Stimulated activated CD8-positive, alpha-beta memory T cell treated with anti-CD3 and anti-CD28 coated beads, Interleukin-4, amount 100 ng/mL, for 1 hour (primary cell): ENCODE measurements at places on chromosomes 5 and 9.

DNA sequence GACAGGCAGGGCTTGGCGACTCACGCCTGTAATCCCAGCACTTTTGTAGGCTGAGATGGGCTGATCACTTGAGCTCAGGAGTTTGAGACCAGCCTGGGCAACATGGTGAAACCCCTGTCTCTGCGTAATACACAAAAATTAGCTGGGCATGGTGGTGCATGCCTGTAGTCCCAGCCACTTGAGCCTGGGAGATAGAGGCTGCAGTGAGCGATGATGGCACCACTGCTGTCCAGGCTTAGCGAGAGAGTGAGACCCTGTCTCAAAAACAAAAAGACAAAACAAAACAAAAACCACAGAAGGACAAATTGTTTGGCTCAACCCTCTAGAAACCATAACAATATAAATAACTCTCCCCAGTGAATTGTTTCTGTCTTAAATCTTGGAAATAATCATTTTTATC lies 92.6 kb upstream of the ERBIN start:
- DNase-seq: no peak

DNA sequence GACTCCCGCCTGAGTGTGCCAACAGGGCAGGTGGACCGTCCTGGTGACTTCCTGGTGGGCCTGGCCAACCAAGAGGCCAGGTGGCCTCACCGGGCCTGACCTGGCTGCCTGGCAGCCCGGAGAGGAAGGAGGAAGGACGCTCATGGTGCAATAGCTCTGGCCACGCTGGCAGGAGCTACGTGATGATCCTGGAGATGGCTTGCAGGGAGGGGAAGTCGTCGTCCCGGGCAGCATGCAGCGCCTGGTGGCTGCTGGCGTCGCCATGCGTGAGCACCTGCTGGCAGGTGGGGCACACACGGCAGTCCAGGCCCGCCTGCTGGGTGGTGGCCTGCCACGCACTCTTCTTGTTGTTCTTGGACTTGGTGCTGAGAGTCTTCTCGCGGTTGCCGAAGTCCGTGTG lies 26.3 kb downstream of the SPATA31C1 start:
- no peak for DNase-seq

DNA sequence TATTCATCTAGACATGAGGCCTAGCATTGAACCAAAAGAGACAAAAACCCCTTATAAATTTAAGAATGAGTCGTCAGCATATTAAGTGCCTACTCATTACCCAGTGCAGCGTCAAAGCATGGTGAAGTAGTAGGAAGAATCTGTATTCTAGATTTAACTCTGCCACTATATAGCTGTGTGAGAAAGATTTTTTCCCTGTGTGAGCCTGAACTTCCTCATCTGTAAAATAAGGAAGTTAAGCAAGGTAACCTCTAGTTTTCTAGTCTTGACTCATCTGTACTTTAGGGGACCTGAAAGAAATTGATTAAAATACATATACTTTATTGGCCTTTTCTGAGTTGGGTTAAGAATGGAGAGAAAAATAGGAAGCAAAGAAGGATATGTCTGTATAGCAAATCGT lies 82.1 kb upstream of the RUSC2 start:
- no peak for DNase-seq

DNA sequence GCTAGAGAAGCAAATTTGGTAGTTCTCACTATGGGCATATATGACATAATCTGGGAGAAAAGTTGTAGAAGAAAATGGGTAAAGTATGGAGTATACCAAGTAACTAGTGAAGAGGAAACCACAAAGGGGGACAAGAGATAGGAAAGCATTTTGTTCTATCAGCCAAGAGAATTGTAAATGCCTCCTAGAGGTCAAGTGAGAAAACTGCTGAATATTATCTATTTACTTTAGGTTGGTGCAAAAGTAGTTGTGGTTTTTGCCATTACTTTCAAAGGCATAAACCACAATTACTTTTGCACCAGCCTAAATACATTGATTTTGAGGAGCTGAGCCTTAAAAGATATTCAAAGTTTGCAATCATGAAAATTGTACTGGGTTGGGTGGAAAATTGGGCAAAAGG lies 126.7 kb upstream of the GRHPR start:
- DNase-seq: no peak

DNA sequence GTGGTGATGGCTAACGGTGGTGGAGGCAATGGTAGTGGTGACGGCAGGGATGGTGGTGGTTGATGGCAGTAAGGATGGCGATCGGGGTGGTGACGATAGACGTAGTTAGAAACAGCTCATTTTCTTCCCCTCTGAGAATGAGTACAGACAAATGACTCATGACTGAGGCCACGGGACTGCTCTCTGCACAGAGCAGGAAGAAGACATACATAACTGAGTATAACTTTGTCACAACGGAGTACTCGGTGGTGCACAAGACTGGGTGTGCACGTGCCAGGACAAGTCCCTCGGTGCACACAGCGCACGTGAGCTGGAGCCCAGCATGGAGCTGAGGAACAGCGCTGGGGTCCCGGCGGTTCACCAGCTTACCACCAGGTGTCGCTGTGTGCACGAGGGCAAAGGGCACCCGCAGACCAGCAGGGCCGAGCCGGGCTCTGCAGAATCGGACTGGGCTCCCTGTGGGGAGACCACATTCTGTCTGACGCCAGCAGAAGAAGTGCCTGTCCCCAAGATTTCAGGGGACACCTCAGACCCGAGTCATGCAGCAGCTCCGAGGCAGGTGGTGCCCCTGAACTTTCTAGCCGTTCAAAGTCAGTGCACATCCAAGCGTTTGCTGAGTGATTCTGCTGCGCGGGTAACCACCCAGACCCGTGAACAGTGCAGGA lies 188.6 kb downstream of the FSTL4 start:
- peak; percentile 53 for DNase-seq

GRCh38 chr9:133127340-133127981 lies 6.4 kb upstream of the RALGDS start:
- no peak for DNase-seq

DNA sequence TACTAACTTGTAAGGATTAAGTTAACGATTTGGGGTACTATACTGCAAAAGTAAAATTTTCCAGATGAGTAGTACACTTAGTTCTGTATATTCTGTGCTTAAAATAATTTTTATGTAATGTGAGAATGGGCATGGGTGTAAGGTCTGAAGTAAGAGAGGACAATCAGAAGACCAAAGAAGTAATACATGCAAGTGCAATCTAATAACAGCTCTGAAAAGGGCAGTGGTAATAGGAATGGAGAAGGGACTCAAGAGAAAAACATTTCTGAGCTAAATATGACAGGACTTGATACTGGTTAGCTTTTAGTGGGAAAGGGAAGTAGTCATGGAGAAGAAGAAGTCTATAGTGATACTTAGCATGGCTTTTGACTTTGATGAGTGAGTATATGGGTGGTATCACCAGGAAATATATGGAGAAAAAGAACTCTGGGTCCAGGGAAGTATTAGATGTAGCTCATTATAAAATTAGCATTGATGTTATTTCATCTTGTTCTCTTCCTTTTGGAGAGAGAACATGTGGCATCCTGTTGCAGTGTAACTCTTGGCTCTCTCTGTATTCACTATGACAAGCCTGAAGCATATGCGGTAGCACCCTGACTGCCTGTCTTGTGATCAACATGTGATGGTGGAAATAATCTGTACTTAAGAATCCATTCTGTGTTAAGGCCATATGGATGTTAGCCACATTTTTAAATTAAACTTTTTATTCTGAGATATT lies 60.5 kb downstream of the ERCC6L2 start:
- DNase-seq: no peak
